ENCODE measurements at places on chromosomes 7 and 10. TPM values are rescaled to one million over a fixed set of nuclear protein-coding genes. Genes with fewer than 3 reads are reported as not detected.

DNA sequence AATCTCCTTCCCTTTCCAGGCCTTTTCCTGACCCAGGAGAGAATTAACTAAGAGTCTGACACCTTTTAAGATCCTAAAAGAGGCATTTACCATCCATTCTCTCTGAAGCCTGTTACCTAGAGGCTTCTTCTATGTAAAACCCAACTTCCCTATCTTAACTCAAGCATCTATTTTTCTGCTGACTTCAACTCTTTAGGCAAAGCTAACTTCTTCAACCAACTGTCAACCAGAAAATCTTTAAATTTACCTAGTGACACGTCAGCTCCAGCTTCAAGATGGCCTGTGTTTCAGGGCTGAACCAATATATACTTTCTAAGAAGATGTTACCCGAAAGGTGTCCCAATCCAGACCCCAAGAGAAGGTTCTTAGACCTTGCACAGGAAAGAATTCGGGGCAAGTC is 492.3 kb upstream of the AUTS2 start:
- DNase-seq: no peak

GRCh38 chr7:11648980-11649379 is 183.0 kb downstream of the THSD7A start:
- DNase-seq: no peak

DNA sequence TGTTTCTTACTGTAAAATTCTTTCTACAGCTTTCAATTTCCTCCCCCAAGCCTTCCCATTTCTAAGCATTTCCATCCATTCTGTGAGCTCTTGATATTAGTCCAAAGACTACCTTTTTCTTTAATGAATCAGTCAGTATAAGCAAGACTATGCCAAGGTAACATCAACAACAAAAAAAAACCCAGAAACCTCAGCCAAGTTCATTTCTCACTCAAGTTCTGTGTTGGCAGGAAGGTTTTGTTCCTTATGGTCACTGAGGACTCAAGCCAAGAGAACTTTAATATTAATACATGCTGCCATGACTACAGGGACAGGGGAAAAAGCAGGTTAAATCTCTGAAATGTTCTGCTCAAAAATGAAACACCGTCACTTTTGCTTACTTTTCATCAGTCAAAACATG is 621.2 kb upstream of the NRP1 start:
- DNase-seq: no peak

- peak; percentile 47 for DNase-seq
These were observed at the start of gene PIK3AP1 for GRCh38 chr10:96720422-96721206. Gene PIK3AP1, minus strand, starts transcription at chr10:96720514. Its CDS starts 120 bp downstream, at chr10:96720394.

The KIF11 gene
- 1.8 TPM for total RNA-seq

The SPDYE16 gene
- total RNA-seq: not detected

DNA sequence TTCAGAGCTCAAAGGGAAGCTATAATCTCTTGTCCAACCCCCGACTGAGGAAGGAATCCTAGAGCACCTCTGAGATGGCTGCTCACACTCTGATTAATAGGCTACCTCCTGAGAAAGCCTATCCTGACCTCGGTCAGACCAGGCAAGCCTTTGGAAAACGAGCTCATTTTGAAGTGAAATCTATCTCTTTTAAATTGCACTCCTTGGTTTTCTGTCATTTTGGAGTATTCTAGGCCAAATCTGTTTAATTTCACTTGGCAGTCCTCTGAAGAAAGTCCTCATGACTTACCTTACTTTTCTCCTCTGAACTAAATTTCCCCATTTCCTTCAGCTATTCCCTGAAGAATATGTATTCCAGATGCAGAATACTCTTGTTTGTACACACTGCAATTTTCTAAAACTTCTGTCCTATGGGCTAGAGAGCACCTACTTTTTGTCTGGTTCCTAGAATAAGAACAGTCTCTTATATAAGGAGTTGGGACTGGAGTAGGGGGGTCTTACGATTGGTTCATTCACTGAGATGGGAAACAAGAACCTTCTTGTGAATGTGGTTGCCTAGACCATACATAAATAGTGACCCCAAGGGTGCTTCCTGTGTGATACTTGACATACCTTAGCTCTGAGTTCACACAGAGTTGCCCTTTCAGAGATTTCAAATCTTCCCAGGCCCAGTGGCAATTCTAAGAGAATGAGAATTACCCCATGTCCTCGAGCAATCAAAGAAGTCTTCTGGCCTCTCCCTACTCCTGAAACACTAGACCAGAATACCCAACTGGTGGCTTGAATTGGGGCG is 31.9 kb upstream of the HPS1 start:
- no peak for DNase-seq

The RNF148 gene
- 1.0 TPM for total RNA-seq

The GPR15LG gene
- total RNA-seq: 0.32 TPM

GRCh38 chr10:121099592-121099991 is 248.4 kb downstream of the WDR11 start:
- DNase-seq: no peak

- no peak for DNase-seq
These were observed 238.5 kb upstream of the MAGI2 start for GRCh38 chr7:79692015-79692414.

The CALML3 gene
- not detected for total RNA-seq

- no peak for DNase-seq
These were observed 203.2 kb upstream of the PHYHIPL start for GRCh38 chr10:58973235-58973595.

DNA sequence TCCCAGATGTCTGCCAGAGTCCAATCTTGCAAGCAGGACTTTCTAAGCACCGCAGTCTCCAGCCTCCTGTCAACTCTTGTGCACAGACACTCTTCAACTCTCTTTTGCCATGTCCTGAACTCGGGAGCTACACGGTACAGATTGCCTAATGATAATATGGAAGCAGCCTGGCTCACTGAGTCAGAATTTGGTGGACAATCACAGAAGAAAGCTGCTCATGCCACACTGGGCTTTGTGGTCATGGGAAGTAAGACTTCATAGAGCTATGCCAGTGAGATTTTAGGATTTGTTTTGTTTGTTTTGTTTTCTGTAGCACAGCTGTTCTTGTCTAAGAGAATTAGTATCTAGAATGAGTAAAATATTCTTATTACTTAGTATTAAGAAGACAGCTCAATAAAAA is 144.1 kb upstream of the PRSS58 start:
- no peak for DNase-seq

The IL2RA gene
- 1.4 TPM for total RNA-seq

GRCh38 chr10:12081470-12081869 is 12.7 kb downstream of the DHTKD1 start:
- no peak for DNase-seq

The FAM25C gene
- not detected for total RNA-seq

DNA sequence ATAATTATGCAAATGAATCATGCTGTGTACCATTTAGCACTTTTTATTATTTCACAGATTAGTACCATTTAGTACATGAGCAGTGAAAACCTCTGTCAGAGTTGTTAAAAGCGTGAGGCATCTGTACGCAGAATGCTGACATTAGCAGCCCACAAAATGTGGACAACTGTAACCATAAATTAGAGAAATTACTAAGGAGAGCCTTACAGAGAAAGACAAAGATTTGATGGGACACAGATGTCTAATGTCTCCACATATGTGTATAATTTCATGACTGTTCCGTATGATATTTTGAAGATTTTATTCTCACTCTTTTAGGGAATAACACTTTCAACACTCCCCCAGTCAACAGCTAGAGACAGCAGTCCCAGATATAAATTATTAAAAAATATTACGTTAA is 414.0 kb upstream of the ANKRD30A start:
- DNase-seq: no peak

The MDFIC gene
- 13.7 TPM for total RNA-seq

GRCh38 chr7:157551325-157552070 is 214.7 kb downstream of the DNAJB6 start:
- DNase-seq: no peak

DNA sequence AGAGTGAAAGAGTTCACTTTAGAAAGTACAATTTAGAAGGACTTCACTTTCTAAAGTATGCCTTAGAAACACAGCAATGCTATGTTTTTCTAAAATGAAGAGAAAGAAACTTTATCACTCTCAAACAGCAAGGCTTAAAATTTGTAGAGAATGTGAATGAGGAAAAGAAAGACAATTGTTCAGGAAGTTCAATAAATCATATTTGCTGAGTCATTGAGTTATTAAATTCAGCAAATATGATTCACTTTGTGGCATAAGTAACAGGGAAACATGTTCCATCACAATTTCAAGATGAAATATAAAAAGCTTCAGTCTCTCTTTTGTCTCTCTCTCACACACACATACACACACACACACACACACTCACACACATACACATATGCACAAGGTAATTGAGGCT is 187.9 kb downstream of the PCDH15 start:
- DNase-seq: no peak

GRCh38 chr10:110220398-110220797 is 13.0 kb downstream of the MXI1 start:
- DNase-seq: no peak

DNA sequence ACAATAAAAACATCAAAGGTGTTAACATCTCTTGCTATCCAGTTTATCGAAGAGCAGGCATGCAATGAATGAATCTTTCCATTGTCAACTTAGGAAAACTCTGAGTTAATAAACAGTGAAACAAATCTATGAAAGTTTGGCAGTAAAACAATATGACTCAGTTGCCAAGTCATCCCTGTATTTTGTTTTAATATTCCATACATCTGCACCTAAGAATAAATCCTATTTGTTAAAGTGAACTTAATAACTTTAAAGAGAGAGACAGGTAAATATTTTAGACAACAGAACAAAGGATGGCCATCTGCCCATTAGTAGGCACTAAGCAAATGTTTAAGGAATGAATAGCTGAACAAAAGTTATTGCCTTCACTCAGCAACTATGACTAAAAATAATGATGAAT is 700.5 kb upstream of the CELF2 start:
- no peak for DNase-seq

The BAMBI gene
- total RNA-seq: 19.4 TPM

- DNase-seq: no peak
These were observed 84.4 kb upstream of the SHH start for GRCh38 chr7:155896531-155897263.

GRCh38 chr7:101669307-101669706 is 40.2 kb upstream of the MYL10 start:
- DNase-seq: no peak

- DNase-seq: no peak
These were observed 362.0 kb downstream of the ZNF248 start for GRCh38 chr10:37495415-37495814.

The ANK3 gene
- total RNA-seq: 169 TPM

GRCh38 chr10:58179238-58179637 is 88.5 kb downstream of the IPMK start:
- no peak for DNase-seq

DNA sequence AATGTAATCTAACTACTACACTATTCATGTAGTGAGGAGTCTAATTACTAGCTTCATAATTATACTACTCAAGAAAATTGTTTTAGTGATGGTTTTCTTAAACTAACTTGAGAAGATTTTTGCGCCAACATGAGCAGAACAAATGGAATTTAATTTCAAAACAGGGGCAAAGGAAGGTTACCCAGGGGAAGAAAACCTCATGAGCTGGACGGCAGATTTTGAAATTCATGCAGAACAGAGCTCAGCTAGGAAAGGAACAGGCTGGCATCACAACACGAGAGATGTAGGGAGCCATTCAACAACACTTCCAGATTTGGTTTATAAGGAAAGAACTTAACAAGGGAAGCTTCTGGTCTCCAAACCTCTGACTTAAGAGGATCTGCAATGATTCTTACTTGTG is 235.3 kb upstream of the PRKCQ start:
- DNase-seq: no peak

DNA sequence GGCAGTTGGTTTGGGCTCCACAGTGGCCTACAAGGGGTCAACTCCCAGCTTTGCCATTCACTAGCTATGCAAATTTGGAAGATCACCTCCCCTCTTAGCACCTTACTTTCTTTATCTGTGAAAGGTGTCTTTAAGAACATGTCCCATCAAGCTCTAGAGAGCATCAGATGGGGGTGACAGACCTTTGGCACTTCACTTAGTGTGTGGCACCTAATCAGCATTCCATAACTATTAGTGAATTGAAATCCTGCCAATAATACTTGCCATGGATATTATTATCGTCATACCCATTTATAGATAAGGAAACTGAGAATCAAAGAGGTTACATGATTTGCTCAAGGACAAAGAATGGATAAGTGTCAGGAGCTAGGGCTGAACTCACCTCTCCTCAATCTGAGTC is 51.9 kb downstream of the PLPP4 start:
- DNase-seq: no peak

DNA sequence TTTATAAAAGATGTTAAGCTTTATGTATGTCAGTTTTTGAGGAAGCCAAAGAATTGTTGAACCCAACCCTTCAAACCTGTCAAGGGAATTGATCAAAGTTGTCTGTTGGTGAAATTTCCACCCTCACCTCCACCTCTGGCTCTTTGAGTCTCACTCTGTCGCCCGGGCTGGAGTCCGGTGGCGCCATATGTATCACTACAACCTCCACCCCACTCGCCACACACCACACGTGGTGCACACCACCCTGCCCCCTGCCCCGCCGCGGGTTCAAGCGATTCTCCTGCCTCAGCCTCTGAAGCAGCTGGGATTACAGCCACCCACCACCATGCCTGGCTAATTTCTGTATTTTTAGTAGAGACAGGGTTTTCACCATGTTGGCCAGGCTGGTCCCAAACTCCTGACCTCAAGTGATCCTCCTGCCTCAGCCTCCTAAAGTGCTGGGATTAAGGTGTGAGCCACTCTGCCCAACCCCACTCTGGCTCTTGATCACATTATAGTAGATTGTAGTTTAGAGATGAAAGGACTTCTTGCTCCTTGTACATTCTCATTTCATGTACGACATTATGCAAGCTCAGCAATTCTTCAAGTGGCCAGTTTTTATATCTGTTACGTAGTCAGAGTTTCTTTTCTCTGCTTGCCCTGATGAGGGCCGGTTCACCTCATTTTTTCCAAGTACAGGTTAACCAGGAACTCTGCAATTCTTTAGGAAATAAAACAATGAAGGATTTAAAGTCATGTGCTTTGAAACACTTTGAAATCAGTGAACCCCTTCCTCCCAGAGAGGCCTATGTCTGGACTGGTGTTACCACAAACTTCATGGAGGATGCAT is 7.0 kb downstream of the BAMBI start:
- DNase-seq: no peak

The LUC7L2 gene
- 101 TPM for total RNA-seq
